ENCODE measurements at places on chromosomes 16 and 17. TPM values are rescaled to one million over a fixed set of nuclear protein-coding genes. Genes with fewer than 3 reads are reported as not detected.

The SPATA22 gene
- total RNA-seq: not detected

- DNase-seq: no peak
Measured at GRCh38 chr17:28363776-28364650, 986 bp downstream of the SEBOX start.

The CCDC200 gene
- not detected for total RNA-seq

The SLC5A11 gene
- total RNA-seq: 0.20 TPM

DNA sequence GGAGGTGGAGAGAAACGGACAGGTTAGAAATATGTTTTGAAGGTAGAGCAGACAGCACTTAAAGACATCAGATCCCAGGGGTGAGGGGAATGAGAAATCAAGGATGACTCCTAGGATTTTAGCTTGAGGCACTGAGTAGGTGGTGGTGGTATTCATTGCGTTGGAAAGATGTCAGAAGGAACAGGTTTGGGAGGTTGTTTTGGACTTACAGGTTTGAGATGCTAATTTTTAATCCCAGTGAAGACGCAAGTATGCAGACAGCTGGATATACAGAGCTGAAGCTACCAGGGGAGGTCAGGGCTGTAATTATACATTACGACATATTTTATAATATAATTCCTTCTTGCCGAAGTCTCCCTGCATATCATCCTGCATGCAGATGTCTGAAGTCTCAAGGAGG is 433.3 kb downstream of the XYLT1 start:
- no peak for DNase-seq

- DNase-seq: no peak
Measured at GRCh38 chr17:33192951-33193911, 99.9 kb downstream of the ASIC2 start.

The MYL11 gene
- total RNA-seq: 2.4 TPM
